AG04450 (cell line): ENCODE measurements at places on chromosomes 3 and 15.
A peak's percentile ranks its signal among the peaks of the same experiment; 100 is the strongest.

GRCh38 chr15:83053151-83053550, 13.9 kb downstream of the BTBD1 start:
- DNase-seq, result no peak

DNA sequence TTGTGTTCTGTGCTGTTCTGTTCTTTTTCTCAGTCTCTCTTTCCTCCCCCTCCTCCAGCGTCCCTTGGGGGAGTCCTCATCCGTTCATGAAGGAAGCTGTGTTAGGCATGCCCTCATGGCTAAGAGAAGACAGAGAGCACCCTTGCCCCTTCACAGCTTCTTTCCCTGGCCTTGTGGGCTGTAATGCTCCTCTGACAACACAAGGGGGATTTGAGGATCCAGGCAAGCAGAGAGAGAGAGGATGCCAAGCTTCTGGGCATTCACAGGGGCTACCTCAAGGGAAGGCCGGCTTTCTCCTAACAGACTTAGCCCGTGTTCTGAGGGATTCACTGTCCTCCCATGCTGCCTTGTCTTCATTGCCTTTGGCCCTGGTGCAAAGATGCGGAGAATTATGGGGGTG, 389.5 kb downstream of the LRTM1 start:
- DNase-seq, result no peak

GRCh38 chr15:91168457-91168856, 68.4 kb downstream of the SV2B start:
- no peak for DNase-seq

GRCh38 chr3:11637901-11638458, 5.7 kb downstream of the VGLL4 start:
- peak; percentile 21 for DNase-seq
